ENCODE measurements at places on chromosomes 13 and 19.
A peak's percentile ranks its signal among the peaks of the same experiment; 100 is the strongest.

DNA sequence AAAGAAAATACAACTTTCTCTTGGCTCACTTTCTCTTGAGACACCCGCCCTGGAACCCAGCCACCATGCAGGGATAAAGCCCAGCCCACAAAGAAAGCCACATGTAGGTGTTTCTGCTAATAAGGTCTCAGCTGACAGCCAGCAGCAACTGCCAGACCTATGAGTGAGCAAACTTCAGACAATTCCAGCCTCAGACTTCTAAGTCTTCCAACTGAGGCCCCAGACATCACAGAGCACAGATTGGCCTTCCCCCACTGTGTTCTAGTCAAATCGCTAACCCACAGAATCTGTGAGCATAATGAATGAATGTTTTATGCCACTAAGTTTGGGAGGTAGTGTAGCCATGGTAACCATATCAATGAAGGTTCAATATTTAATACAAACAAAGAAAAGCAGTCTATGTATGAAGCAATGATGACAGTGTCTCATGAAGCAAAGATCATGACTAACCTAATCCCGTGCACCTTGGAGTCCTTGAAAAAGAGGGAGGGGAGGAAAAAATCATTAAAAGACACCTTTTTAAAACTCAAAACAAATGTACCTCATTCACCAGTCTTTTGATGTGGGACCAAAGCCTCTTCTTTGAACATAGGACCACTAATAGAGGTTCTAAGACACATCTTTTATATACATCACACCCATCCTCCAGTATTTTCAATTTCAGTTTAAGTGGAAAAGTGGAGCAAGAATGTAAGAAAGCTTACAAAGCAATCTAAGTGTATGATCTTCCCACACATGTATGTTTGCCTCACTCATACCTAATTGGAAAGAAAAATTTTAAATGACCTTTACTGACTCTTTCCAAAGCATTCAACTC lies 6.2 kb downstream of the MRPS31 start:
- peak; percentile 93 for DNase-seq

GRCh38 chr19:29454109-29454508 lies 71.7 kb upstream of the VSTM2B start:
- no peak for DNase-seq

DNA sequence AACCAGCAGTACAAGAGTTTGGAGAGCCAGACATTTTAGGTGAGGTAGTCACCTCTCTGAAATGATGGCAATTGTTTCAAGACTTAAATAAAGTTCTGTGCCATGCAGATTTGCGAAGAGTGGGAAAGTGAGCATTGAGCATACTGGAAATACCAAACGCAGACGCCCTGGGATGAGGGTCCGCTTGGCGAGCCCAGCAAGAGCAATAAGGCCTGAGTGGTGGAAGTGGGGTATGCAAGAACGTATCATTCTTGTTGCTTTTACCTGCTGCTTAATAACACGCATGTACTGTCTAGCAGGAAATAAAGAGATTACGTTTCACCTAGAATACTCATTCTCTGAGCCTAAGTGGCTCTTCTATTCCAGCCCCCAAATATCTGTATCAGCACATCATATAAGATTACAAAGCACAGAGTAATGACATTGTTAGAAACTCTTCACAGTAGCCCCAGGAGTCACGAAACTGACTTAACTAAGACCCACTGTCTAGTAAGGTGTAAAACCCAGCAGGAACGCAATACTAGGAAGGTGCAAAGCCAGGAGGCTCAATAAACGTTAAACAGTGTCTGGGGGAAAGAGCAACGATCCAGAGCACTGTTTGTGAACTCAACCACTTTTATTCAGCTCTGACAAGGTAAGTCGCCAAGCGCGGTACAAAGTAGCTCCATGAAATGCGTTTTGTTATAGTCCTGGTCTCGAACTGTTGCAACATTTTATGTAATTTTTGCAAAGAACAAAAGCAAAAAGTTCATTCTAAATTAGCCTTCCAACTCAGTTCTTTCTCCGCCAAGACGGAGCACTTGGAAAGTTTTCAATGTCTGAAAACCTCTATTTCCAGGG lies 1.2 kb downstream of the RCBTB2 start:
- DNase-seq: no peak

DNA sequence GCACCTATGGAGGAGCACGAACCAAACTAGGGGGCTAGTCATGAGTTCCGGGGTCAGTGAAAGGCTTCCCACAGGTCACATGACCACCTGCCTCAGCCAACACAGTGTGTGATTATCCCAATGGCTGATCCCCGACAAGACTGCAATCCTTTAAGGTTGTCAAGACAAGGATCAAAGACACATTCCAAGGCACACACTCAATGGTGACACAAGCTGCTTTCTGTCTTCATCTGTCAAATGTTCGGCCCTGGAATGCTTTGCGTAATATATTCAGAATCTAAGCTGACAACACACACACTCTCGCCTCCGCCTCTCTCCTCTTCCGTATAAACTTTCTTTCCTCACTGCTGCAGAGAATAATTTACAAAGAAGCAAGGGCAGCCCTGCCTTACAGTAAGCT lies 11.7 kb downstream of the RANBP3 start:
- DNase-seq: no peak

GRCh38 chr13:100984085-100984705 lies 309.6 kb upstream of the TMTC4 start:
- DNase-seq: no peak

- no peak for DNase-seq
Observed at GRCh38 chr13:98517576-98518310, 59.2 kb downstream of the STK24 start.

All from Jurkat, Clone E6-1 (cell line).